Osteoblast (primary cell): ENCODE measurements at places on chromosomes 6 and 20. TPM values are rescaled to one million over a fixed set of nuclear protein-coding genes. Genes with fewer than 3 reads are reported as not detected.

- H3K4me3 ChIP-seq, result no peak overlapping the region
- H3K27me3 ChIP-seq, result no peaks in the 10 kb centered on the region
- H3K4me1 ChIP-seq, result no peaks in the 10 kb centered on the region
- no peak for DNase-seq
Observed at GRCh38 chr6:14910692-14911547, 334.9 kb upstream of the JARID2 start.

GRCh38 chr6:1737463-1738311 is 128.0 kb downstream of the FOXC1 start:
- no peak overlapping the region for H3K27ac ChIP-seq
- H3K36me3 ChIP-seq, result no peaks in the 10 kb centered on the region
- DNase-seq, result no peak
- no peaks in the 10 kb centered on the region for H3K27me3 ChIP-seq
- H3K4me3 ChIP-seq, result no peak overlapping the region
- no peaks in the 10 kb centered on the region for H3K4me1 ChIP-seq

GRCh38 chr20:46394872-46395760 is 11.3 kb downstream of the ELMO2 start:
- no peak overlapping the region for H3K4me3 ChIP-seq
- H3K27ac ChIP-seq, result no peak overlapping the region
- H3K27me3 ChIP-seq, result no peaks in the 10 kb centered on the region
- H3K4me1 ChIP-seq, result peaks cover 6% of the 10 kb centered on the region
- H3K36me3 ChIP-seq, result peaks cover 25% of the 10 kb centered on the region

DNA sequence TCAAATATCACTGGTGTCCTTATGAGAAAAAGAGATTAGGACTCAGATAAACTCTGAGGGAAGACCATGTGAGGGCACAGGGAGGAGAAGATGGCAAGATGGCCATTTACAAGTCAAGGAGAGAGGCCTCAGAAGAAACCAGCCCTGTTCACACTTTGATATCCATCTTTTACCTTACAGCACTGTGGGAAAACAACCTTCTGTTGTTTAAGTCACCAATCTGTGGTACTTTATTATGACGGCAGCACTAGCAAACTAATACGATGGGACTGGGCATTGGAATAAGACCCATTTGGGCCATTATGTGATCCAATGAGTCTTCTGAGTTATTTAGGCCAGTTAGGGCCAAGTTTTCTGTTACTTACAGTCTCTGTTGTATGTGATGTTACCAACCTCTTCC is 26.4 kb upstream of the CD2AP start:
- no peaks in the 10 kb centered on the region for H3K36me3 ChIP-seq
- H3K4me3 ChIP-seq, result no peak overlapping the region
- H3K27ac ChIP-seq, result no peak overlapping the region
- H3K27me3 ChIP-seq, result no peaks in the 10 kb centered on the region
- H3K4me1 ChIP-seq, result no peaks in the 10 kb centered on the region
- no peak for DNase-seq

GRCh38 chr6:20582586-20583443 is 48.6 kb downstream of the CDKAL1 start:
- H3K4me1 ChIP-seq, result no peaks in the 10 kb centered on the region
- no peaks in the 10 kb centered on the region for H3K36me3 ChIP-seq
- H3K27me3 ChIP-seq, result no peaks in the 10 kb centered on the region
- H3K27ac ChIP-seq, result no peak overlapping the region

The PCK1 gene
- total RNA-seq, result not detected in 2 replicates
